Esophagus squamous epithelium (tissue), 5 donors: ENCODE measurements at places on chromosomes 13 and 19.

DNA sequence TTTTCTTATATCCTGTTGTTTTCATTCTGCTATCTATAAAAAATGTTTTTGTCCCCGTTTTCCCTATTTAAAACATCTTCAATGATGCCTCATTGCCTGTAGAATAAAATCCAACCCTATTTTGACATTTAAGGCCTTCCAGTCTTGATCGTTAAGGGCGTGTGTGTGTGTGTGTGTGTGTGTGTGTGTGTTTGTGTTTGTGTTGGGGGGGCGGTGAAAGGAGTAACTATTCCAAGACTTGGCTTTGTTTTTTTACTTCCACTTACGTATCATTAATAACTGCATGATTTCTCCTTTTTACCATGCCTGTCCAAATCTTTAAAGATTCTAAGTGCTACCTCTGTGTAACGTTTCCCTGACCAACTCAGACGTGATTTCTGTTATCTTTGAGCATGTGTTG, 784 bp downstream of the PIBF1 start:
- DNase-seq: no peak

DNA sequence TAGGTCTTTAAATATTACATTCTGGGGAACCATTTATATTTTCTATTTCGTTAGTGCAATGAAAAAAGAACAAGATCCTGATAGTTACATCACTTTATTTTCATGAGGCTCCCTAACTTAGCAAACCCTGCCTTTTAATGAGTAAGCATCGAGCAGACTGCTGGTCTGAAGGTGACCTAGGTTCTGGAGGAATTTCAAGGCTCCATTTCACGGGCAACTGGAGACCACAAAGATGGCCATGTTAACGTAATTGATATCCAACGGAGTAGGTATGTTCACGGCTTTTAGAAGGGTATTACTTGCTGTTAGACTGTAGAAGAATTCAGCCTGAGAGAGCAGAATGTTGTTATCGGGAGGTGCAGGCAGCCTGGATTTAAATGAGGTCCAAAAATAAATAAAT, 1597.6 kb downstream of the EFNB2 start:
- DNase-seq: no peak

GRCh38 chr19:39408392-39409207, 2.0 kb downstream of the ZFP36 start:
- no peak for DNase-seq

- DNase-seq: no peak
Measured at GRCh38 chr19:17575871-17576757, 20.7 kb downstream of the COLGALT1 start.

DNA sequence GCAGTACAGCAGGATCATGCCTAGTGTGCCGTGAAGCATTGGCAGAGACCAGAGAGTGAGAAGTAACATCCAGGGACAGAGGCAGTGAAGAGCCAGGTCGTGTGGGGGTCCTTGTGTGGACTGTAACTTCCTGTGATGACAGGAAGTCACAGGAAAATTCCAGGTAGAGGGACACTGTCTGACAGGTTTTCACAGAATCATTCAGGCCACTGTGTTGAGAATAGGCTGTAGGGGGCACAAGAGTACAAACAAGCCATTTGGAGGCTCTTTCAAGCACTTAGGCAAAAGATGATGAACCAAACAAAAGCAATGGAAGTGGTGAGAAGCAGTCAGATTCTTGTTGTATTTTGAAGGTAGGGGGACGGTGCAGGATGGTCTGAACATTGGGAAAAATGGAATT, 46.4 kb downstream of the N4BP2L1 start:
- DNase-seq: no peak

DNA sequence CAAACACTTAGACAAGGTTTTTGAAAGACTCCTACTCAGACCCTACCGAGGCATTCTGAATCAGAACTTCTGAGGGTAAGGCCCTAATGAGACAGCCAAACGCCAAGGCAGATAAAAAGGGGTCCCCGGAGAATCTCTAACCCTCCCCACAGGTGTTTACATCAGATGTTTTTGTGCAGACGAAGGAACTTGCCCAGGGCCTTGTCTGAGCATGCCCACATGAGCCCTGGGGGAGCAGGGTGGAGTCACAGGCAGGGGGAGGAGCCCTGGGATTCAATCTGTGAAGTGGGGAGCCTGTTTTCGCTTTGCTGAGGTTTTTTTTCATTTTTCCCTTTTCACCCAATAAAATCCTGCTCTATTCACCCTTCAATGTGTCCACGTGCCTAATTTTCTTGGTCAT, 61.6 kb upstream of the MED4 start:
- DNase-seq: no peak

DNA sequence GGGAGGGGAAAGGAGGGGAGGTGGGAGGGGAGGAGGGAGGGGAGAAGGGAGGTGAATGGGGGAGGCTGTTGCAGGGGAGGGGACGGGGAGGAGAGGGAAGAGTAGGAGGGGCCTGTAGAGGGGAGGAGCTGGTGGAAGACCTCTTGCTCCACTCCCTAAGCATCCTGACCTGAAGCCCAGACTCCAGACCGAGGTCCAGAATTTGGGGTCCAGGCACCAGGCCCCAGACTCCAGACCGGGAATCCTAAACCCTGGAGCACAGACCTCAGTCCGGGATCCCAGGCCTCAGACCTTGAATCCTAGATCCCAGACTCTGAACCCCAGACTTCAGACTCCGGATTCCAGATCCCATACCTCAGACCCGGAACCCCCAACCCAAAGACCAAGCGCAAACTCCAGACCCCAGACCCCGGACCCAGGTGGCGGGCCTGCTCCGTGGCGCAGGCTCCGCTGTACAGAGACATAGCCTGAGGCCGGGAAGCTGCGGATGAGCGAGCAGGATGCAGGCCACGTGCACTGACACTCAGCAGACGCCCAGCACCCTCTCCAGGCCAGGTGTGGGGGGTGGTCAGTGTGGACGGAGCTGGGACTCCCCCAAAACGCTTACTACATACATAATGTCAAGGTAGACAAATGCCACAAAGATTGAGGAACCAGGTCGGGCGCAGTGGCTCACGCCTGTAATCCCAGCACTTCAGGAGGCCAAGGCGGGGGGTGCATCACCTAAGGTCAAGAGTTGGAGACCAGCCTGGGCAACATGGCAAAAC, 710 bp upstream of the BTBD2 start:
- DNase-seq: no peak

DNA sequence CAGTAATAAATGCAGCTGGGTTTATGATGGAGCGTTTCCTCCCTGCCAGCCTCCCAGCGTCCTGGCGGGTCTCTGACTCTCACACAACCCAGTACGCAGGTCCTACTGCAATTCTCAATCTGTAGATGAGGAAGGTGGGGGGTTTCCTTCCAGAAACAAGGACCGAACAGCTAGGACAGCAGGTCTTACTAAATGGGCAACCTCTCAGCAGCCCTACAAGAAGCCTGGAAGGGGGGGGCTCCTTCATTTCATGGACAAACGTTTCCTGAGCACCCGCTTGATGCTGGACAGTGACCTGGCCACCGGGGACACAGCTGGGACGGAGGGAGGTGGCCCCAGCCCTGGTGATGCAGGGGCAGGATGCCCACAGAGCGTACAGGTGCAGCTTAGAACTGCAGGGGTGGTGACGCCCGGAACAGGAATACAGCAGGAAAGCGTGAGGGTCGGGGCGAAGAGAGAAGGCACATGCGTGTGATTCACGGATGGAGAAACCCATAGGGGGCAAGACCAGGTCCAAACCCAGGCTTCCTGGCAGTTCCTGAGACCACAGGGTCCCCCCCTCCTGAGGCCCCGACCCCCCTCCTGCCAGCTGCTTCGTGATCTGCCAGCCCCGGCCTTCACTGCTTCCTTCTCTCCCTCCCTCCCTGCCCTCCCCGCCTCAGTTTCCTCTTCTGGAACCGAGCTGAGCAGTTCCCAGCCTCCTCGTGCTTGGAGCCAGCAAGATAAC, 732 bp upstream of the C2CD4C start:
- no peak for DNase-seq

DNA sequence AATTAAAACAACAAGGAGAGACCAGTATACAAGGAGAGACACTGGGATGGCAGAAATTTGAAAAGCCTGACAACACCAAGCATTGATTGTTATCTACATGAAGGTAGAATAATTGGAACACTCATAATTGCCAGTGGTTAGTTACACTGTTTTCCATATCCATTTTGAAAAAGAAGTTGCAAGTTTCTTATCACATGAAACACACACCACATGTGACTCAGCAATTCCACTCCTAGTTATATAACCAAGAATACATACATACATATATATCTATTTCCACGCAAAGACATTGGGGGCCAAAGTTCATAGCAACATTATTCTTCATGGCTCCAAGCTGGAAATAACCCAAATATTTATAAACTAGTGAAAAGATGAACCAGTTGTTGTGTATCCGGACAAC, 15.2 kb upstream of the PABPC3 start:
- DNase-seq: no peak

DNA sequence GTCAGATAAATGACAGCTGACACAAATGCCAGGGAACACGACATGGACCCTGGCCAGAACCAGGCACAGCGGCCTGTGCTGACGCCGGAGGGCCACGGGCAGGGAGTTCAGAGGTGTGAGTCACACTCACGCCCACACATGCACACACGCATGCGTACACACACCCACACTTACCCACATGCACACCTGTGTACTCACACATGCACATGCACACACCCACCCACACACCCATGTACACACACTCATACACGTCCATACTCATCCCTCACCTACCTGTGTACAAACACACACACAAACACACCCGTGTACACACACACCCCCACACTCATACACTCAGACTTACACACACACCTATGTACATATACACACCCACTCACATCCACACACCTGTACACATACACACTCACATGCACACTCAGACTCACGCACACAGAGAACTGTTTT, 40.4 kb downstream of the MLLT1 start:
- no peak for DNase-seq

DNA sequence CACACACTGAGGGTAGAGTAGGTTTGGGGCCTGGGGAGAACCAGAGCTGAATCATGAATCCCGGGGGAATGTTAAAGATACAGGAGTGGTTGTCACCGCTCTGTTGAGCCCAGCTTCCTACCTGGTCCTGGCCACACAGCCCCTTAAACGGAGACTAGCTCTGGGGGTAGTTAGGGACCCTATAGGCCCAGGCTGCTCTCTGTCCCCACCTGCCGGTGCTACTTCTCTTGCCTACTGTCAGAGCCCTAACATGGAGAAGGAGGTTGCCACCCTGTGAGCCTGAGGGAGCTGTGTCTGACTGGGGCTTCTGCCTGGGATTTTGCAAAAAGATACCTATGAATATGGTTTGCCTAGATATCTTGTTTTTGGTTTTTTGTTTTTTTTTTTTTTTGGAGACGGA, 36.6 kb upstream of the ZNF429 start:
- no peak for DNase-seq

GRCh38 chr19:35560677-35561076, 2.8 kb downstream of the ATP4A start:
- DNase-seq: no peak

DNA sequence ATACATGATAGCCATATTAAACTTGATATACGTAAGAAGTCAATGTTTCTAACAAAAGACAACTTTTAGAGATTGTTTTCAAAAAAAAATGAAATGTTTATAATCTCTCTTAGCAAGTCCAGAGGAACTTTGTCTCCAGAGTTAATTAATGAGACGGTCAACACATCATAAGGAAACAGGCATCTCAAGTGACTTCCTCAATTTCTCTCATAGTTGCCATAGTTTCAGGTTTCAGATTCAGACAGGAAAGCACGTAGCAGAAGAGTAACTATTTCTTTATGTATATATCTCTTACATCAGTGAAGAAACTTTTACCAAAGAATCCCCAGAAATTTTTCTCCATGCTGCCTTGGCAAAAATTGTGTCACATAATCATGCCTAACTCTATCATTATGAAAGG, 159.6 kb upstream of the ATXN8OS start:
- DNase-seq: no peak

- DNase-seq: no peak
Measured at GRCh38 chr19:43519436-43520088, 7.4 kb downstream of the ETHE1 start.

DNA sequence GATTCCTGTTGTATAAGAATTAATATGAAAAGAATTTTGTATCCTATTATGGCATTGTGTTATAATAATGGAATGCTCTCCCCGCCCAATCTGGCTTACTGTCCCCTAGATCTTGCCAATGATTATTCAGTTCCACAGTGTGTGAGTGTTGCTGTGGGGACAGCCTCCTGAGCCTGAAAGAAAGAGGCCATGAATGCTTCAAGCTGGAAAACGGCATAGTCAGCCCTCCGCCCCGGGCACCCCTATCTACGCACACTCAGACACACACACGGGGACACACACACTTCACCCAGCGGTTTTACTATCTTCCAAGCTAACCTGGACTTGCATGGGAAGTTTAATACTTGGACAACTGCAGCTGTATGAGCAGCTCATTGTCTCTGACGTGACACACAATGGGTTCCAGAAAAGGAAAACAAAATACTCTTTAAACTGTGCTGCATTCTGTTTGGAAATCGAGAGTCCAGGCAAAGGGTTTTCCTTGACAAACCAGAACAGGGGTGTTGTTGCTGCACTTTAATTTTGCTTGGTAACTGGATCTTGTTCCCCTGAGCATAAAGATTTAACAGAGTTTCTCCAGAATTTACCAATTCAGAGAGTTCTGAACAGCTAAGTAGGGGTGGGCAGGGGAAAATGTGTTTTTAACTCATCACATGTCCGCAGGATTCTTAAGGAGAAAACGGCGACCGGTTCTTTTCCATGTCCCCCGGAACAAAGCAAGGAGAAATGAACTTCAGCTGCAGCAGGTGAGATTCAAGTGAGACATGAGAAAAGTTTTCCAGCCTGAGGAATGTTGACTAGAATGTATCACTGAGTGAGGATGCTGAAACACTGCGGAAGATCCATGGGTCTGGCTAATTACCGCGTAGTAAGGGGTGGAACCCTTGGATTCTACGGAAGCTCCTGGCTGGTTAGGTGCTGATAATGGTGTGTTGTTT, 472.9 kb downstream of the FOXO1 start:
- DNase-seq: no peak

DNA sequence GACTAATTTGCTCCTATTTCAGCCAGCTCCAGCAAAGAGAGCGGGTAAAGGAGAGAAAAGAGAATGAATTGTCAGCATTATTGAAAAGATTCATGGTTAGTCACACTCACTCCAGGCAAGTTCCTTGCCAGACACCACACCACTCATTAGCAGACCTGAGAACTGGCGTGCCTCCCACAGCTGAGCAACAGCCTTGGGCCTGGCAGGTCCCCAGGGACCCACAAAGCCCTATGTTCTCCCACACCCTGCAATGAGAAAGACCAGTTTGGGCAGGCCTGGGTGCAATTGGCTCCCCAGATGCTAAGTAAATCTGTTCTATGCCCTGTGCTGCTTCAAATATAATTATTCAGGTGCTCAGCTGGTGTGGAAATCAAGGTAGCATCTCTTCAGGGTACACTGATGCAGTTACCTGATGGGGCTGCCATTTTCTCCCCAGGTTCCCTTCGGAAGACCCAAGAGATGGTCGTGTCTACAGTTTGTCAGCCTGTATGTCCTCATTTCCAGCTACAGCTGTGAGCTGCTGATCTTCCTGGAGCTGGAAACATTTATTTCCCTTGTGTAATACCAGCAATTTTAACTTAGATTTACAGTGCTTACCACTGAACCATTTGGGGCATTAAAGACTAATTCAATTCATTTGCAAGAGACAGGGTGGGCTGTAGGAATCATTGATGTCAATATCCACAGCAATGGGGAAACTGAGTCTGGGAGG, 405.0 kb downstream of the COG6 start:
- no peak for DNase-seq
